ENCODE measurements at places on chromosomes 11 and 22. TPM values are rescaled to one million over a fixed set of nuclear protein-coding genes. Genes with fewer than 3 reads are reported as not detected.

The ASRGL1 gene
- total RNA-seq = 0.32 TPM

The NELL1 gene
- total RNA-seq = not detected

The SPON1 gene
- 2.2 TPM for total RNA-seq

The ARHGEF17 gene
- 70.3 TPM for total RNA-seq

The BBOX1 gene
- total RNA-seq = under 0.01 TPM
